ENCODE measurements at places on chromosomes 2 and 18. TPM values are rescaled to one million over a fixed set of nuclear protein-coding genes. Genes with fewer than 3 reads are reported as not detected.

DNA sequence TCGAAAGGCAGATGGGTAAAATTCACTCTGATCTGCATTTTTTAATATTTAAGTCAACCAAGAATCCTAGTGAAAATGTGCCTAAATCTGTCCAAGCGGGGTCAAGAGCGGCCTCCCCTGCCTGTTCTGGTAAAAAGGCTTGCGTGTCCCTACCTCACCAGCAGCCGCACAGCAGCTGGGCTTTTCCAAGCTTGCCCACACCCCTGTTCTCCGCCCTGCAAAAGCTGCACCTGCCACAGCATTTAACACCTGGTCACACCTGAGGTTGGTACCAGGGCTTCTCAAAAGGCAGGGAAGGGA is 25.8 kb upstream of the TMEM182 start:
- no peak for DNase-seq

RMDN2 gene
- polyA plus RNA-seq, result 5.4 TPM

- DNase-seq, result no peak
These were observed 1994.5 kb upstream of the PIK3C3 start for GRCh38 chr18:39960550-39960949.

DNA sequence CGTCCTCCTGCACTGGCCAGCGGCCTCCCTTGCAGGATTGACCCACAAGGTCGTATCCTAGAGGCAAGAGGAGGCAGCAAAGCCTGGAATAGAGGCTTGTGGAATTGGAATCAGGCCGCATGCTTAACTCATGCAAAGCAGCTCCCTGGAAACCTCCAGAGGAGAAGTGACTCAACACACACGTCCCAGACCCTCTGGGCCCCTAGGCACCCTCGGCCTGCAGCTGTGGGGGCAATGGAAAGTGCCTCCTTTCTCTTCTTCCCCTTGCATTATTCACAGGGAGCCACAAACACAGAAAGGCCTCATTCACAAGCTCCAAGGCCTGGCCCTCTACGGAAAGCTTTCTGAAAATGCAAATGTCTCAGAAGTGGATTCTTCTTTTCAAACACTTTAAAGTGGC is 19.6 kb downstream of the SPATA3 start:
- DNase-seq, result no peak

GRCh38 chr2:150376553-150377335 is 110.7 kb downstream of the RND3 start:
- DNase-seq, result no peak

- DNase-seq, result no peak
These were observed 144.1 kb downstream of the AGAP1 start for GRCh38 chr2:235637896-235638295.

COX5B gene
- 341 TPM for polyA plus RNA-seq

GRCh38 chr2:168626096-168626495 is 170.0 kb downstream of the CERS6 start:
- no peak for DNase-seq

All from A549 (cell line).